ENCODE measurements at places on chromosomes 1 and 21.

- DNase-seq, result no peak
- no peak overlapping the region for H3K27ac ChIP-seq
- no peaks in the 10 kb centered on the region for H3K4me1 ChIP-seq
- H3K4me3 ChIP-seq, result no peak overlapping the region
- H3K27me3 ChIP-seq, result no peaks in the 10 kb centered on the region
These were observed 9.2 kb downstream of the PADI2 start for GRCh38 chr1:17109892-17110554.

GRCh38 chr1:100721526-100722207 lies 2.1 kb downstream of the VCAM1 start:
- no peaks in the 10 kb centered on the region for H3K4me1 ChIP-seq
- H3K4me3 ChIP-seq, result no peak overlapping the region
- no peaks in the 10 kb centered on the region for H3K27me3 ChIP-seq

- peaks cover 32% of the 10 kb centered on the region for H3K4me1 ChIP-seq
- H3K36me3 ChIP-seq, result no peaks in the 10 kb centered on the region
- no peaks in the 10 kb centered on the region for H3K27me3 ChIP-seq
- DNase-seq, result no peak
These were observed 38.0 kb downstream of the LAMC1 start for GRCh38 chr1:183061194-183061593.

DNA sequence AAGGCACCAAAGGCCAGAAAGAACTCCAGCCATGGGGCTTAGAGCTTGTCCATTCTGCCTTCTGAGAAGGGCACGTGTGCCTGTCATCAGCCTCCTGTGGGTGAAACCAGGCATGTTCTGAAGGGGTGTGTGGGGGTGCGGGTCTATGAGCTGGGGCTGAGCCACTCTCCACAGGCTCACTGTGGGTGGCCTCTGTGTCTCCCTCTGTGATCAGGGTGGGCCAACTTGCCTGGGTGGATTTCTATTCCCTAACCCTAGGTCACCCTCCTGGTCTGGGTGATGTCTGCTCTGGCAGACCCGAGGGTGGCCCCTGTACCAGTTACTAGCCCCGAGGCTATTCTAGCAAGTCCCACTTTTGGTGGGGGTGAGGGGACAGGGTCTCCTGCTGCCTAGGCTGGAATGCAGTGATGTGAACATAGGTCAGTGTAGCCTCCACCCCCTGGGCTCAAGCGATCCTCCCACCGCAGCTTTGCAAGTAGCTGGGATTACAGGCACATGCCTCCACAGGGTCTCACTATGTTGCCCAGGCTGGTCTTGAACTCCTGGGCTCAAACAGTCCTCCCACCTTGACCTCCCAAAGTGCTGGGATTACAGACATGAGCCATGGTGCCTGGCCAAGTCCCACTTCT lies 94.4 kb downstream of the TRIM11 start:
- no peak overlapping the region for H3K4me3 ChIP-seq
- no peaks in the 10 kb centered on the region for H3K4me1 ChIP-seq
- H3K27me3 ChIP-seq, result no peaks in the 10 kb centered on the region
- no peak overlapping the region for H3K27ac ChIP-seq
- DNase-seq, result no peak

DNA sequence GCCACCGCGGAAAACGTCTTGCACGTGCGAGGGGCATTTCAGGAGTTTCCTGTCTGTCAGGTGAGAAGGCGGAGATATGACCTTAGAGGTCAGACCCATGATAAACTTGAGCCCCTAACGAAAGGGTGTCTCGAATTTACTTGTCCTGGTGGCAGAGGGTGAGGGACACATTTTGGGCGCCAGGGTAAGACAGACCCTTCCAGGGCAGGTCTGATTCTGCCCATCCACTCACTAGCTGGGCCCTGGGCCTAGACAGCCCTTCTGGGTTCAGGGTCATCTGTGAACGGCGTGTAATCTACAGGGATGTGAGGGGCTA lies 395 bp upstream of the CSRP1 start:
- peak overlapping the region; percentile 64 for H3K27ac ChIP-seq
- H3K27me3 ChIP-seq, result no peaks in the 10 kb centered on the region
- no peak for DNase-seq
- peaks cover 31% of the 10 kb centered on the region for H3K4me1 ChIP-seq

DNA sequence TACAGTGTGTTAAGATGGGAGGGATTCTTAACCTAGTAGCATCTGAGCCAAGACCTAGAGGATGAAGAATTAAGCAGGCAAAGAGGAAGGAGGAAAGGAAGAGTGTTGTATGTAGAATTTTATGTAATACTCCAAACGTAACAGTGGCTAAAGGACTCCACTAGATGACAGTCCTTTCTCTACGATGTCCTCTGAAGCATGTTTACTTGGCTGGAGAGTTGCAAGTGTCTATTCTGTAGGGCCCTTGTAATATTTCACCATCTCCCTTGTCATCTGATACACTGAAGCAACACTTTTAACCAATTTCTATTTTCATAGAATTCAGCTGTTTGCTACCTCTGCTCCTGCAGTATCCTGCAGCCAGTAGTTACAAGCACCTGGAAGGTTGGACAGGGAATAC lies 2.2 kb upstream of the YBX1 start:
- no peaks in the 10 kb centered on the region for H3K27me3 ChIP-seq
- no peak overlapping the region for H3K4me3 ChIP-seq
- DNase-seq, result no peak
- no peak overlapping the region for H3K27ac ChIP-seq
- H3K36me3 ChIP-seq, result peaks cover 34% of the 10 kb centered on the region
- H3K4me1 ChIP-seq, result peaks cover 27% of the 10 kb centered on the region

Measured in HCT116 (cell line).